ENCODE measurements at places on chromosomes 12 and 14.

GRCh38 chr12:131075194-131075593, 121.5 kb downstream of the ADGRD1 start:
- no peak for DNase-seq

DNA sequence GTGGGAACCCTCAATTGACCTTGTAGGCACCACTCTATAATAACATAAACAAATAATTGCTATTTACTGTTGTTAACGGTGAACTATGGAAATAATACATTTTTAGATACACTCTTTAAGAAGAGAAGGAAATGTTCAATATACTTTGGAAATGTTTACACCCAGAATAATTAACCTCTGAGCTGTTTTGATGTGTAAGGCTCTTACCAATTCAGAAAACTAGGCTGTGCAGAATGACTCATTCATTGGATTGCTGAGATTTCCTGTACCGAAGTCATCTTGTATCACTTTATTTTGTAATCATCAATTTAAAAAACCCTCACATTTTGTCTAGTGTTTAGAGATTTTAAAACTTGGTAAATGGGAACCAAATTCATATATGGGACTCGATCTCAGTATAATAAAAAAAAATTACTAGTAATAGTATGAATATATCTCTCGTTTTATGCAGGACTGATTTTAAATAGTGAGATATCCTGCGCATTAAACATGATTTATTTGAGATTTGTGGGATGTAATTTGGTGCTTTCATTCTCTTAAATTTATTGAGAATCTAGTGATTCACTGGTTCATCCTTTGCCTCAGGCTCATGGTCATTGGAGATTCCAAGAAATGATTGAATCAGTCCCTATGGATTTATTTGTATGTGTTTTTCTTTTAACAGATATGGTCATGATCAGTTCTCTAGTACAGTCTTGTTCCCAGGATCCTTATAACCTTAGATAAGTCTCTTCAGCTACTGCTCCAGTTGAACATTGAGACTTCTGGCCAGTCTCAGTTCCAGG, 3.9 kb downstream of the SAMD4A start:
- no peak for DNase-seq

DNA sequence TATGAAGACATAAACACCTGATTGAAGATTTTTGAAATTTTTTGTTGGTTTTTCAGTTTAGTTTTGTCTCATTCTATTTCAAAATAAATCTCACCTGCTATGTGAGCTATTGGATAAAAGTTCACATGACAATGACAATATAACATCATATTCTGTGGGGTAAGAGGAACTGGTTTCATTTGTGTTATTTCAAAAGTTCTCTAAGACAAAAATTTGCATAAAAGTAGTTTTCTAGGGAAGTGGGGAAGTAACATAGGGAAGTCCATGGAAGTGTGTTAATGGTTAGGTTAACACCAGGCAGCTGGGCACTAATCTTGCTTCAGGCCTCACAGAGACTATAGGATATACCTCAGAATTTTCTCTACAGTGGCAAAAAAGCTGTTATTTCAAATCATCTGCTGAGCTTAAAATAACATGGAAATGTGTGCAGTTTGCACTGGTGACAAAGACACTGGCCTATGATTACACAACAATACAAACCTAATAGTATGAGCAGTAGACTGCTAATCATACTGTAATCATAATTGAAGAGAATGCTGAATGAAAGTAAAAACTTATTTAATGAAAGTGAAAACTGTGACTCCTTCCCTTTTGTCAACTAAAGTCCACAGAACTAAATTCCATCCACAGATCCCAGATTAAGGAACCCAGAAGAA, 710.6 kb upstream of the TMEM132C start:
- DNase-seq = no peak

DNA sequence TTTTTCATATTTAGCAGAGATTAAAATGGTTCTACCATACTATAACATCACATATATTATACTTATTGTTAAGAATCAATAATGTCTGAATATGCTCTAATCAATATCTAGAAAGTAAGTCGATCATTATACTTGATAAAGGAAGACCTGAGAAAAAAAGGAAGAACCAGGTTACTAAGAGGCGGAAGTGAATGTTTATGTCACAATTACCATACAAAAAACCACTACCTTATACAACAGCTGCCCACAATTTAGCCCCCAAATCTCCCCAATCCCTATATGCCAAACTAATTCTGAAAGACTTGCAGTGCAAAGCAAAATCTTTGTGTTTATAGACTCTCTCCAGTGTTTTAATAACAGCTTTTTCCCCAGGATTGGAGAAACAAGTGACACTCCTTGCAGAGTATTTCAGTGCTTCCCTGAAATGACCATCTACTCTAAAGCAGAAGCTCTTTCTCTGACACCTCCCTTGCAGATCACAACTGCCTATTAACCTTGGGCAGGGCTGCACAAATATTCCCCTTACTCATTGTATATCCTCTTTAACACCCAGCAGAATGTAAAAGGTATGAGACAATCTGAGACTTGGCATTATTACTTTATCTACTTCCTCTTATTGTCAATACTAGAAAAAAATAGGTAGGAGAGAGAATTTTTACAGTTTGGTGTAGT, 12.7 kb upstream of the SLC2A3 start:
- no peak for DNase-seq

DNA sequence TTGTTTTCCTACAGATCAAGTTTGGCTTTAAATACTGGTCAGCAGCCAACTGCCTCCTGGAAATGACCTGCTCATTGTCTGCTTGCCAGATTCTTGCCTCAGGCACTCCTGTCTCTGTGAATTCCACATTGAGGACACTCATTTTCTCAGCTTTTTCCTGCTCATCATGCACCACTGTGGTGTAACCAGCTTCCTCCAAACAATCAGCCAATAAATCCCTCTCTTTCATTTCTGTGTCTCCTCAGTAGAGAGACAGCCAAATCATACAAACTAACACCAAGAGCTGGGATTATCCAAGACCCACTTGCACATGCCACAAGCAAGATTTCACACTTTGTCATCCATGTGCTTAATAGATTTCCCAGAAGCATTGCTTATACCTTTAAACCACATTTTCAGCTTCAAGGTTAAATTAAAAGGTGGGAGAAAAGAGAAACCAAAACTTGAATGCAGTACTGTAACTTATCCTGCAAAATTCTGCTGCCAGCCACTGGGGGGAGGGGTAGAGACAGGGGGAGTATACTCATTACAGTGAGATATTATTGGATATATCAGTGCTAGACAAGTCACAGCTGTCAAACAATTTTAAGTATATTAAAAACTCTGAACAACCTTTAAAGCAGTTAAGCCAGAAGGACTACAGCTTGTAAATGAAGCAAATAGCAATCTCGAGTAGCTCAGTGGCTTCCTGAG, 105.0 kb downstream of the PPP2R5E start:
- peak; percentile 29 for DNase-seq

- no peak for DNase-seq
Measured at GRCh38 chr12:28232211-28232928, 42.1 kb downstream of the CCDC91 start.

DNA sequence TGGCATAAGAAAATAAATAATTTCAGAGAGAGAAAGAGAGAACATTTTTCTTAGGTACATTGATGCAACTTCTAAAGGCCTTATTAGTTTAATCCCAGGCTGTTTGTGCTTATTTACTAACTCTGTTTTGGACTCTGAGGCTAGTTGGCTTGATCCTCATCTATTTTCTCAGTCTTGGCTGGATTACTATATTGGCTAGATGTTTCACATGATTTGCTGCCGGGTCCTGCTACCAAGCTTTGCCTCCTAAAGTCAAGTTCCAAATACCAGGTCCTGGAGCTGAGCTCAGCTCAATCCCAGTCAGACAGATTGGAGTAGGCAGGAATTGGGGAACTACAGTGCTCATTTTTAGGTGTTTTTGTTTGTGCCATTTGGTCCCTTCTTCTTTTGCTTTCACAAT, 340.8 kb downstream of the BCAT1 start:
- DNase-seq = no peak

DNA sequence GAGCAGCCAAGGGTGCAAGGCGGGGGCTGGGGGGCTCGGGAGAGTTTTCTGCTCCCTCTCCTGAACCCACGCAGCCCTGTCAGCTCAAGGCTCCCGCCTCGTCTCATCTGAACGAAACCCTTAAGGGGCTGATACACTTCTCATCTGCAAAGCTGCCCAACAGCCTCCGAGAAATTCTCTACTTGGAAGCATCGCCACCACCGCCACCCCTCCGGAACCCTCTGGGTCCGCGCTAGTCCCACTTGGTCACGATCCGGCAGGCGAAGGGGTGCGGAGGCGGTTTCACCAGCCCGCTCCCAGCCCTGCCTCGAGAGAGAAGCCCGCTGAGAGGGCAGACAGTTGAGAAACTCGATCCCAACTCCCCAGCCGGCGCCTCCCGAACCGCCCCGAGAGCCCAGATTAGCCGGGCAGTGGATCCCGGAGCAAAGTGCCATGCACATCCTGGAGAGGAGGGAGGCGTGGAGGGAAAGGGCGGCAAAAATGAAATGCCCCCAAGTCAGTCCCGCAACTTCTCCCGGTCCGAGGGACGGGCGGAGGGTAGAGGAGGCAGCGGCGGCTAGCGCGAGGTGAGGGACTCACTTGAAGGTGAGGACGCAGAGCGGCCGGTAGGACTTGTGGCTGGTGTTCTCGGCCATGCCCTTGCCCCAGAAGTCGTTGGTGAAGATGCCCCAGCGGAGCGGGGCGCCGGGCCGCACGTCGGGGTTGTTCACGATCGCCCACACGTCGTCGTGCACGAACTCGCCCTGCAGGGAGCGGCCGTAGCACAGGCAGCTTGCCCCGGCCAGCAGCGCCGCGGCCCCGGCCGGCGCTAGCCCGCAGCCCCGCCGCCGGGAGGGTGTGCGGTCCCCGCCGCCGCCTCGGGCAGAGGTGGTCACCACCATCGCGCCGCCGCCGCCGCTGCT, 620 bp downstream of the TMTC1 start:
- DNase-seq = no peak

DNA sequence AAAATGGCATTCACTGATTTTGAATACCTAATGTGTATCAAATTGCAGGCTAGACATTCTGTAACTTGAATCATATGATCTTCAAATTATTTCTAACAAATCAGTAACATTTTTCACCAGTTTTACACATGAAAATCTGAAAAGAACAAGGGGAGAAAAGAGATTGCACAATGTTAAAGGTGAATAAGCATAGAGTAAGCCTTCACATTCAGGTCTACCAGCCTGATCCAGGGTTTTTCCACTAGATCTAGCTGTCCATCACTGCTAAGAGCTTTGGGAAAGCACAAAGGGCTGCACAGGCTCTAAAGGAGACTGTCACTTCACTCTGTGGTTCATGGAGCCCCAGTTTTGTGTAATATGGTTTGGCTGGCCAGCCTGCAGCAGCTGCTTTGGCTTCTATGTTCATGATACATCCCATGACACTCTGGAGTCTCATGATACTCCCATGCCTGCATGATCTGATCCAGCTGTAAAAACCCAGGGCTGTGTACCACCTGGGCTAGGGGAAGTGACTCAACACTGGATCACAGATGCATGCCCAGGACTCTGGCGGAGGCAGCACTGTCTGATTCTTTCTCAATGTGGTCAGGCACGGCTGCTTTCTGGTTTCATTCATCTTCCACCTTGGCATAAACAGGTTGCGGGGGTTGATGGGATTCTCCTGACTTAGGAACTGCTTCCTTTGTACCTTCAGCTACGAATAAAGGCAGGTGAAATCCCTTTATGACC, 859.7 kb downstream of the GALC start:
- DNase-seq = no peak

- no peak for DNase-seq
Measured at GRCh38 chr12:14668591-14668990, 27.8 kb downstream of the GUCY2C start.

DNA sequence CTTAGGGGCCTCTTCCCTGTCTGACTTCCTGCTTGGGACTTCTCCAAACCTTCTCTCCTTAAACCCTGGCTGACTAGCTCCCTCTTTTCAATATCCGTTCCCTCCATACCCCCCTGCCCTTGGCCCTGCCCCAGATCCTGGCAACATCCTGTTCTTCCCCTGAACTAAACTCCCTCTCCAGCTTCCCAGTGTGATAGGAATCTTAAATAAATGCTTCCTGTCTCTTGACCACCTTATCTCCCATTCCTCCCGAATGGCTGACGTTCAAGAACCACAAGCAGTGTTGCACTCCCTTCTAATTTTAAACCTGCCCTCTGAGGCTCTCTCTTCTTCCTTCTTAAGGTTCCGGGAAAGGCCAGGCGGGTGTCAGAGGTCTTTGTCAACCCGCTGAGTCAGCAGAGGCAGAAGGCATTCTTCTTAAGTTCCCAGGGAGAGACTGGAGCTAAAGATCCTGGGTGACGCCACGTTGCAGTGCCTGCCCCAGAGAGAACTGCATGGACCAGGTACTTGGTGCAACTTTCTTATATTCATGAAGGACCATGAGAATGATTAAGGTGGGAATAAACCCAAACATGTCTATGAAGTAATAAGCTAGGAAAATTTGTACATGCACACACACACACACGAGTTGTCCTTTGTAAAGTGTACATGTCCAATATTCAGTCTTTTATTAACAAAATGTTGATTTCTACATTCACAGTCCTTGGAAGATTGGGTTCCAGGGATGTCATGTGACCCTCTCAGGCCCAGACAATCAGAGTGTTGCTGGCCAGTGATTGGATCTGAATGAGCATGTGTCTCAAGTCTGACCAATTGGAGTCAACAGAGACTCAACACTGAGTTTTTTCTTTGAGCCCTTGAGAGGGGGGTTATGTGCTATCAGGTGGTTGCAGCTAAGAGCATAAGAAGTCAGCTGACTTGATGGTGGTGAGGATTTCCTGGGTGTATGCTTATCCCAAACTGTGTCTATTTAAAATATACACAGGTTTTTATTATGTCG, 420.2 kb upstream of the TBX3 start:
- no peak for DNase-seq

- no peak for DNase-seq
Measured at GRCh38 chr14:23351681-23352505, 794 bp downstream of the SLC22A17 start.

DNA sequence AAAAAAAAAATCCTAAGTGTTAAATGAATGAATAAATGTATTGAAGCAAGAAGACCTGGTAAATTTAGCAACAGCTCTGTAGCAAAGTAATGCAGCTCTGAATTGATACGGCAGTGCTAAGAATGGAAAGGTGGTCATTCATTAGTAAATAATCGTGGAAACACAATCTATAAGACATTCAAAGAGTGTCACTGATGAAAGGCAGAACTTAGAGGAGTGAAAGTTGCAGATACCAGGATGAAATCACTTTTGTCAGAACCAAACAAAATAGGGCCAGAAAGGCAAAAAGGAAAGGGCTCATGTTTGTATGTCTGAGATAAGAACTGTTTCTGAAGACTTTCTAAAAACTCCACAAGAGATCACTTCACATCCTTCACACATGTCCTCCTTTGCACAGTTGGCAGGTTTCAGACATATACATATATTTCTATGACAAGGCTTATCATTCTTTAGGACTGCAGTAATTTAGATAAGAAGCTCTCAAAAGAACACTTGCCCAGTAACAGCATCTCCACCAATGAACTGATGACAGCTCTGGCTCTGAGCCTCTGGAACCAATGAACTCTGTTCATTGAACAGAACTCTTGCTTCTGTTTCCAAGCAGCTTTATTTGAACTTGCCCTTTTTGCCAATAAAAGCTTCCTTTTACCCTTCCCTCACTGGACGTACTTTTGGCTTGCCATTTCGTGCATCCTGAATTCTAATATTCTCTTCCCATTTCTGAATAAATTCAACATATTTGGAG, 4.2 kb upstream of the LRR1 start:
- DNase-seq = no peak
